CD4-positive, CD25-positive, alpha-beta regulatory T cell (primary cell): ENCODE measurements at places on chromosomes 12 and 14.

DNA sequence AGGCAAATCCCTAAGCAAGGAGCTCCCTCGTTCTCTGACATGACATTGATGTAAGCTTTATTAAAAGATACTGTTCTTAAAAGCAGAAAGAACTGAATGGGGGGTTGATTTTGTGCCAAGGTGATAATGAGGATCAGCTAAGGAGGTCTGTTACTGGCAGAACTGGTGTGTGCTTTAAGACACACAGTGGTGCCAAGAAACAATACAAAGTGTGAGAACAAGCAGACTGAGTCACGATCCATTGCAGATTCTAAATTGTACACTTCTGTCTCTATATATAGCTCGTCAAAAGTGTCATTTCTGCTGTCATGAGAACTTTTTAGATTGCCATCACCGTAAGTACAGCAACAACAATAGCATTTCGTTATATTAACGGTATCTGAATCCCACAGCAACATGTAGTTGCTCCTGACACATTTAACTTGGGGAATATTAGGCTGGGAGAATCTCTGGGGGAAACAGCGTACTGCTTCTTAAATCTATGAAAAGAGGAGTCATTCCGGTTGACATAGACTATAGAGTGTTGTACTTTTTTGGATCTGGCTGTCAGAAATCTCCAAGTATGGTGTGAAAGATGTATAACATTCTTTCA lies 151.3 kb upstream of the PRKD1 start:
- DNase-seq = no peak

DNA sequence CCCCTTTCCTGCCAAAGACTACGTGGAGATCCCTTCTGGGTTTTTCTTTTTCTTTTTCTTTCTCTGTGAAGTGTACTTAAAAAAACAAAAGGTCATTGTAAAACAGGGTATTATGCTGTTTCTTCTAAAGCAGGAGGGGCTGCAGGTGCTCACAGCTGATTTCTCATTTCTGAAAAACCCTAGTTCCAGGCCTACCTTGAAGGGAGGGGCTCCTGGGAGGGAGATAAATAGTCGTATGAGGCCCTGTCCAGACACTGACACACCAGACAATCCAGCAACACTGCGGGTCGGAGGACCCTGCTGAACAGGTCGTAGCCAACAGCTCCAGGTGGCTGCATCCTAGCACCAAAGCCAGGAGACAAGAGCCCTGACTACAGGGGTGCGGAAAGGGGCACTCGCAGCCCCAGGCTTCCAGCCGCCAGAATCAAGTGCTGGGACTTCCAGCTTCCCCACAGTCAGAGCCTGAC lies 41.1 kb downstream of the PSMA6 start:
- DNase-seq = no peak

- no peak for DNase-seq
Observed at GRCh38 chr12:1844223-1844622, 23.9 kb downstream of the LRTM2 start.

- no peak for DNase-seq
Observed at GRCh38 chr14:91127401-91127801, 13.5 kb downstream of the DGLUCY start.

DNA sequence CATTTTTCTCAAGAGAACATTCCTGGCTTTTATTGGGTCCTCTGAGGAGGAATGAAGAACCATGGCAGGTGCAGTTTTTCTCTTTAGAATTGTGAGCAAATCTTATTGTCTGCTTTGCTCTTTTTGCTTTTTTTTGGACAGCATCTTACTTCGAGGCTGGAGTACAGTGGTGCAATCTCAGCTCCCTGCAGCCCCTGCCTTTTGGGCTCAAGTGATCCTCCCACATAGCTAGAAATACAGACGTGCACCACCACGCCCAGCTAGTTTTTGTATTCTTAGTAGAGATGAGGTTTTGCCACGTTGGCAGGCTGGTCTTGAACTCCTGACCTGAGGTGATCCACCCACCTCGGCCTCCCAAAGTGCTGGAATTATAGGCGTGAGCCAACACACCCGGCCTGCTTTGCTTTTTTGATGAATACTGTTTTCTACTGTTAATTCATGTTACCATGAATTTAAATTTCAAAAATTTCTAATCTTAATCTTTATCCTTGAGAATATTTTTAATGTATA lies 71.5 kb downstream of the POLR3B start:
- no peak for DNase-seq
